Left kidney (tissue), 8 donors: ENCODE measurements at places on chromosomes 11 and 22. TPM values are rescaled to one million over a fixed set of nuclear protein-coding genes. Genes with fewer than 3 reads are reported as not detected.

DNA sequence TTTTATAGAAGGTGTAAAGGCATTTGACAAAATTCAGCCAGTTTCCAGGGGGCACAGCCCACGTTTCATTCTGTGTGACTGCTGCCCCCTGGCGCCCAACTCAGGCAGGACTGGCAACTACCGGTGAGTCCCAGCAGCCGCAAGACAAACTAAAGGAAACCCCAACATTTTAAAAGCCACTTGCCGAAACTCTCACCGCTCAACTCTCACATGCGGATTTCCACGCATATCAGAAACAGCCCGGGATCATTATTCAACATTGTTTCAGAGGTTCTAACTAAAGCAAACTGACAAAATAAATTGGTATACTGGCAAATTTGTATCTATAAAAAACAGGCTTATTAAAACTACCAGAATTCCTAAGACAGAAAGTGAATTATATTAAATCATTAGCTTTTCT lies 48.2 kb downstream of the MORC2 start:
- DNase-seq: peak; percentile 63

Gene PRRG4
- 6.6 TPM for polyA plus RNA-seq

Gene FXYD6
- 114 TPM for polyA plus RNA-seq

DNA sequence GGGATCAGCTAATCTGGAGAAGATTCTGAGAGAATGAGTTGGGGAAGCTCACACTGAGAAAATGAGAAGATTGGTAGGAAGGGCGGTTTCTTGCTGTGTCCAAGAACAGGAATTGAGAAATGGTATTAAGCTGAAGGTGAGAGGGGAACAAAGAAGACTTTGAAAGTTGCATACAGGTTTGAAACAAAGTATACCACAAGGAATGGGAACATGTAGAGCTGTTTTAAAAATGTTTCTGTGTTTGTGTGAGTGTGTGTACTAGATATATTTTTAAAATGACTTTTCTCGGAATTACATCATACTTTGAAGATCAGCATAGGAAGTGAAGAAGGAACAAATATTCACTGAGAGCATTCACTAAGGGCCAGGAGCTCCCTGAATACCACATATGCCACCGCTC lies 24.4 kb upstream of the IZUMO1R start:
- no peak for DNase-seq

Gene SCN2B
- 3.0 TPM for polyA plus RNA-seq

Gene APOL2
- polyA plus RNA-seq: 35.1 TPM

- DNase-seq: no peak
Measured at GRCh38 chr11:131121426-131122333, 205.4 kb upstream of the SNX19 start.
